ENCODE measurements at places on chromosomes 2 and 18.

DNA sequence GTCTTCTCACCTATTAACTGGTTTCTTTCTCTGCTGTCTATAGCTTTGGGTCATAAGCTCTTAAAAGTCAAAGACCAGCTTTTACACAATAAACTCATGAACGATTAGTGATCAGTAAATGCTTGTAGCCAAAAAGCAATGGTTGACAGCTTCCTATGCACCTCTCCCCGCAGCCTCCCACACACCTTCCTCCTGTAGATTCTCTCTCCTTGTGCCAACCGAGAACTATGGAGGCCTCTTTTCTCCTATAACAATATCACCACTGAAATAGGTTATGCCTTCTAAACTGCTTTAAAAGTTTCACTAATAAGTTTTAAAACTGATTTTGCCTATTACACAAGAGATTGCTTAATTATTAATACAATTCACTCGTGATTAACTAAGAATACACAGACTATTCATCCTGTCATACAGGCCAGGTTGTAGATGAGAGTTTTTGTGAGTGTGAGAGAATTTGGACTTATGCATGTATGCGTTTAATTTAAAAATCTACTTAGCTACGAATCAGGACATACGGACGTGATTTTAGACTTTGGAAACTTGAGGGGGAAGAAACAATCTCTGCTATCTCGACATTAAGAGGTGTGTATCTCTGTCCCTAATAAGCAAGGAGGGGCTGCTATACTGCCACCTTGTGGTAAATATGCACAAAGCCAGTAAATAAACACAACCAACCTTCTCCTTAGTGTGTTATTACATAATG lies 229.1 kb upstream of the RBBP8 start:
- no peak for DNase-seq

DNA sequence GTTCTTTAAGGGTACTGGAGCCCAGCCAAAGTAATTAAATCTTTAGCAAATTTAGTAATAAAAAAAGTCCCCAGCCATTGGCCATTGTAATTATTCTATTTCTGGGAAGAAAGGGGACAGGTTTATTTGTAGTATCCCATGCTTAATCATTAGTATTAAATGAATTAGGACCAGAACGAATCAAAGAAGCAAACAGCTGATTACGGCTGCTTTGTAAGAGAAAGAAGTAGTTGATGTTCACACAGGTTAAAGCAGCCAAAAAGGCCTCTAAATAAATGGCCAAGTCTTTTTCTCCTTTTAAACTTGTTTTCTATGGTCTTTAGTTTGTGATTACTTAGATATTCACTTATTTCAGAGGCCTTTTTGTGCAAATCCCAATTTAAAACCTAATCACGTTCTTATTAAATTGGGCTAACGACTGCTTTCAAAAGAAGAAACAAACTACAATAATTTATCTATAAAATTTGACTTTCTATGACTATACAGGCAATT lies 48.6 kb upstream of the DNAH7 start:
- no peak for DNase-seq

GRCh38 chr2:36670881-36671595 lies 25.5 kb upstream of the VIT start:
- no peak for DNase-seq

GRCh38 chr18:12886498-12887126 lies 2.6 kb upstream of the PTPN2 start:
- DNase-seq, result no peak

DNA sequence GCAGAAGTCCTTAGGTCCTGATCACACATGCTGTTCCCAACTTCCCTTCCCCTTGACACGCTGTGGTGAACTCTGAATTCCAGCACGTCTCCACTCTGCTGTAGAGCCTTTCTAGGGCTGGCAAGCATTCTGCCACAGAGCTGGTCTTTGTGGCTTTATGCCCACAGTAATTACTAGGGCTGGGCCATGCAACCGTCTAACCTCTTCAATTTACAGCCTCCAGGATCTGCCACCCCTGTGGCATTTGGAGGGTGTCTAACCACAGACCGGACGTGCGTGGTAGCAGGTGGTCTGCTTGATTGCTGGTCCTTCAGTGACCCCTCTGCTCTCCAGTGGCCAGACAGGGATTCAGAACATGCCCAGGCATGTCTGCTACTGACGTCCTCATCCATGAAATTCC lies 43.1 kb upstream of the TGFA start:
- DNase-seq, result no peak

- no peak for DNase-seq
Observed at GRCh38 chr18:44409071-44409470, 271.6 kb upstream of the SETBP1 start.

GRCh38 chr18:40672590-40672989 lies 1282.4 kb upstream of the PIK3C3 start:
- no peak for DNase-seq

- DNase-seq, result peak; percentile 87
Observed at GRCh38 chr18:46155641-46156051, 51.5 kb downstream of the HAUS1 start.

DNA sequence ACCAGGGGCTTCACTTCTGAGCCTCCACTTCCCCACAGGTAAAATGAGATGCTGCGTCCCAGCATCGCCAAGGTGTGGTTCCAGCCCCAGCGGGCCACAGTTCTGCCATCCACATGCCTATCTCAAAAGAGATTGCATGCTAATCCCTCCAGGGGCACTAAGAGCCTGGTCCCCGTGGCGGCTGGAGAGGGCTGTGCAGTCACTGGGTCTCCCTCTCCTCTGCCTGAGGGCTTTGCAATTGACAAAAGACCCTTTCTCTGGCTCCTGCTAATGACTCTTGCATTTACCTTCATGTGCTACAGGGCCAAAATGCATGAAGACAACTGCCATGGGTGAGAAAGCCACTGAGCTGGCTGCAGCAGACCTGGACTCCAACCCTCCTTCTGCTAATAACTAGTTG lies 18.5 kb downstream of the ZBTB7C start:
- DNase-seq, result no peak

DNA sequence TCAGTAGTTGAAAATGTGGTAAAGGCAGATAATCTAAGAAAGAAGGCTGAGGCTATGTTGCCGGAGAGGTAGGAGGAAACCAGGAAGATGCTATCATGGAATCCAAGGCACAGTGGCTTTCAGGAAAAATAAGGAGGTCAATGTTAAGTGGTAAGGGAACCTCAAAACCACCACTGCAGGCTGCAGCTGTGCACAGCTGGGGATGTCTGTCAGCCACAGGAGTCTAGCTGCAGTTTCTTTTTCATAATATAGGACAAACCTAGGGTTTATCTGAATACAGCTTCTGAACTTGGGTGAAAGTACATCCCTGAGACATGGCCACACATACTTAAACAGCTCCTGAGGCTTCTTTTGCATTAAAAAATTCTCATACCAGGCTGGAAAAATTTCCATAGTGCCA lies 93.9 kb downstream of the SLC5A7 start:
- DNase-seq, result no peak

GRCh38 chr18:45978084-45978483 lies 11.0 kb upstream of the EPG5 start:
- DNase-seq, result no peak

GRCh38 chr2:39736640-39737039 lies 42.4 kb downstream of the THUMPD2 start:
- DNase-seq, result no peak

GRCh38 chr18:62505669-62506494 lies 16.9 kb upstream of the ZCCHC2 start:
- DNase-seq, result peak; percentile 70

DNA sequence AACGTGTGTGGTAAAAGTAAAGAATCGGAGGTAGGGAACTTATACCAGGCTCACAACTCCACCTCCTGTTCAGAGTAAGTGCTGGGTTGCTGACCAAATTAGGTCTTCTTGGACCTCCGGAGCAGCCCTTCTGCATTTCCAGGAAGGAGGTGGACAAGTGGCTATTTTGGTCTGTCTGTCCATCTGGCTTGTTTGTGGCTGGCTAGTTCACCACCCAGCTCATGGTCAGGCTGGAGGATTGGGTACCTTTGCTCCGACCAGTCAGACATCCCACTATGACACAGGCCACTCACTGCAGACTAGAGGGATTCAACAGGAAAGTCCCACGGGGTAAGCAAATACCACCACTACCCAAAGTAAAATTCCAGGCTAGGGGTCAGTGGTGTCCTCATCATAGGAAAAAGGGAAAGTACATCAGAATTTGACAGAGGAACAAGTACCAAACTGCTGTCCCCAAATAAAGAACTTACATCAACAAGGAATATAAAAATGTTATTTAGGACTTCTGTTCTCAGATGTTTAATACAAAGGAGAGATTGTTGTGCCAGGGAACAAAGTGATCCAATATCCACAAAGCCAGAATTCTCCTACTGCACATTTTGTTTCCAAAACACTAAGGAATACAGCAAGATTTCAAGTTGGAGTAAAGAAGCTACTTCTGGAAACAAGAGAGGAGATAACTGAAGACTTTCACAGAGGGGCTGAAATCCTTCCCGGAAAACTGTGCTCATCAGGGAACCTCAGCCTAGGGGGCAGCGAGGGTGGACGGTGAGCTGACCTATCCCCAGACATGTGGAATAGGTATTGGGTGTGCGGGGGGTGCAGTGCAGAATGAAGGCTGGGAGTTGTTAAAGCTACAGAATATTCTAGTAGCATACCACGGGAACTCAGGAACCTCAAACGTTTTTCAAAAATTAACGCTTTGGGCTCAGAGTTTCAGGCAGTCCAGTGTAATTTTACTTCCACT lies 56.9 kb downstream of the BCL2 start:
- DNase-seq, result no peak

DNA sequence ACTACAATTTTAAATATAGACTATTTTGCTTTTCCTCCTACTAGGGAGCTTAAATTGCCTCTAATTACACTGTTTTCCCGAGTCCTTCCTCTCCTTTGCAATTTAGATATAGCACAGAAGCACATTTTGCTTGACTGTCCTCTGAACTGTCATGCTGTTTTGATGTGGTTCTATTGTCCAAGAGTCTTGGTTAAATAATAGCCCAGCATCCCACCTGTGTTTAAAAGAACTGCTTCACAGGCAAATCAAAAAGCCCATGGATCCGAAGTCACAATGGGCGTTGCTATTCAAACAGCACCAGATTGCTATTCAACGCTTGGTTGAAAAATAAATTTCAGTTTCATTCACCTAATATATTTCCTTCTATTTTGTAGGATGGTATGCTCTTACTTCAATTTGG lies 22.3 kb upstream of the ACTR3 start:
- no peak for DNase-seq

DNA sequence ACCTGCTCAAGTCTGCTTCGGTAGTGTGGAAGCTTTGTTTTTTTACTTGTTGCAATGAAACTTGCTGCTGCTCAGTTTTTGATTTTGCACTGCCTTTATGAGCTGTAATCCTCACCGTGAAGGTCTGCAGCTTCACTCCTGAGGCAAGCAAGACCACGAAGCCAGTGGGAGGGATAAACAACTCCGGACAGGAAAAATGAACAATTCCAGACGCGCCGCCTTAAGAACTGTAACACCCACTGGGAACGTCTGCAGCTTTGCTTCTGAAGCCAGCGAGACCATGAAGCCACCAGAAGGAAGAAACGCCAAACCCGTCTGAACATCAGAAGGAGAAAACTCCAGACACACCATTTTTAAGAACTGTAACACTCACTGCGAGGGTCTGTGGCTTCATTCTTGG lies 245.7 kb upstream of the REG3G start:
- no peak for DNase-seq

DNA sequence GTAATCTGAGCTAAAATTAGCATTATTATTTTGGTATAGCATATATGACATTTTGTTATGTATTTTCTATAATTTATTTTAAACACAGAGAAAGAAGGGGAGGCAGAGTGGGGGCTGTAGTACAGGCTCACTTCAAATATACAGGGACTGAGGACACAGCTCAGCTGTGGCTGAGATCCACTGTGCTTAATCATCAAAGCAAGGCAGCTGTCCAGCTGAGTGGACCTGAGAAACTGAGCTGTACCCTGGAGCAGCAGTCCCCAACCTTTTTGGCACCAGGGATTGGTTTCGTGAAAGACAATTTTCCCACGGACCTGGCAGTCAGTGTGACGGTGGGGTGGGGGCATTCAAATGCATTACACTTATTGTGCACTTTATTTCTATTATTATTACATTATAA lies 687.2 kb downstream of the RNF144A start:
- DNase-seq, result no peak

DNA sequence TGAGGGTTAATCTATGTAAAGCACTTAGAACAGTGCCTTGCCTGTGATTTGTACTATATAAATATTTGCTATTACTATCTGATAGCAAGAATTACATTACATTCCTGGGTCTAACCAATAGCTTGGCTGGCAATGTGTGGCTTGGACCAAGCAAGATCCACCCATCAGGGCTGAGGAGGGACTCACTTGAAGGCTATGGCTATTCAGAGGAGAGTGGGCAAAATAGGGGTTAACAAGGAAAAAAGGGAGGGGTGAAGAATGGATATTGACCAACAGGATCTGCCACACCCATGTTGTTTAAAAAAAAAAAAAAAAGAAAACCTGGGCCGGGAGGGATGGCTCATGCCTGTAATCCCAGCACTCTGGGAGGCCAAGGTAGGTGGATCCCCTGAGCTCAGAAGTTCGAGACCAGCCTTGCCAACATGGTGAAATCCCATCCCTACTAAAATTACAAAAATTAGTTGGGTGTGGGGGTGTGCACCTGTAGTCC lies 20.0 kb upstream of the TMBIM1 start:
- DNase-seq, result no peak

- DNase-seq, result no peak
Observed at GRCh38 chr18:63922049-63922448, 14.3 kb downstream of the SERPINB10 start.

DNA sequence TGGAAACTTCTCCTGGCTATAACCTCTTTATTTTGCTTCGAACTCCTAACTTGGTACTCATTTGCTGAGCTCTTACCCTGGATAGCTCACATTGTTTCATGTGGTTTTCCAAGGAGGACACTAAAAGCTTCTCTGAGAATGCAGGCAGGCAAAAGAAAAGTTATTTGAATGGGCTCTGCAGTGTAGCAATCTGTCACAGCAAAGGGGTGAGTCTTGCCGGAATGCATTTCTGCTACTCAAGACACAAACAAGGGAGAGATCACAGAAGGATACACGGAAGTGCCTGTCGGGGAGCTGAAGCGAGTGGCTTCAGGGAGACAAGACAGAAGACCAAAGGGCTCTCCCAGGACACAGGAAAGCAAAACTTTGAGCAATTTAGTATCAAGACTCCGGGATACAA lies 265.4 kb downstream of the SS18 start:
- no peak for DNase-seq

- DNase-seq, result no peak
Observed at GRCh38 chr2:200442471-200442870, 67.4 kb downstream of the KCTD18 start.

DNA sequence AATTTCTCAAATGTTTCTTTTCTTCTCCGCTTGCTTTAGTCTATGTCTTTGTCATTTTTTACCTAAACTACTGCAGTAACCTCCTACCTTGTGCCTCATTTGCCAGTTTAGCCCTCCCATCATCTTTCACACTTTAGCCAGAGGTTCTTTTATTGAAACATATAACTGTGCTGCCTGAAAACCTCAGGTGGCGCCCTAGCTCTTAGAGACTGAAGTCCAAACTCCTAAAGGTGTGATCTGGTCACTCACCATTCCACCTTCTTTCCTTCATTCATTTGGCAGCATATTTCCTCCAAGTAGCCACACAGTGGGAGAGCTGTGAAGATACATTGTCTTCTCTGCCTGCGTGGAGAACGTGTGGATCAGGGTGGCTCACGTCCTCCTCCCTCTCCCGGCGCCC lies 98.2 kb upstream of the MAPRE2 start:
- DNase-seq, result no peak
